ENCODE measurements at places on chromosomes 11 and 22.

DNA sequence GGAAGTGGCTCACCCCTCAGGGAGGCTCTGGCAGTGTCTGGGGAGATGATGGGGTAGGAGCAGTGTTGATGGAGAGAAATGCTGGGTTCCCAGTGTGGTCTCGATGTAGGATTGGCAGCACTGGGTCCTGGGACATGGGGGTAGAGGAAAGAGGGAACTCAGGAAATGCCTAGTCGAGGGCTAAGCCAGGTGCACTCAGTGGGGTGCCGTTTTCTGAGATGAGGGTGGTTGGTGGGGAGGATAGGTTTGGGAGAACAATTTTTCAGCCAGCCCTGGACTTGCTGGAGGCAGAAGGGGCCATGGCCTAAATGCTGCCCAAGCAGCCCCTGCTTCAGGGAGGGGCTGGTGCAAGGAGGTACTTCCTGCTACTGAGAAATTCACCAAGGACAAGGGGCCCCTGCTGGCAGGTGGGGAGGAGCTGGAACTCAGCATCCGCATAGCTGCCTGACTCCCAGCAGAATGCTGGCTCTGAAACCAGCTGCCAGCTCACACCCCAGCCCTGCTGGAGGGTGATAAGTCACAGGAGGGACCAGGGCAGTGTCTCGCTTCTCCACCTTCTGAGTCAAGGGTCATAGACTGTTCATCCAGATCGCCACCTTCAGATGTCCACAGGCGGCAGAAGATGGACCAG is 6.0 kb downstream of the CCDC157 start:
- DNase-seq = no peak

- DNase-seq = no peak
Measured at GRCh38 chr11:84909740-84910139, 717.4 kb downstream of the DLG2 start.

DNA sequence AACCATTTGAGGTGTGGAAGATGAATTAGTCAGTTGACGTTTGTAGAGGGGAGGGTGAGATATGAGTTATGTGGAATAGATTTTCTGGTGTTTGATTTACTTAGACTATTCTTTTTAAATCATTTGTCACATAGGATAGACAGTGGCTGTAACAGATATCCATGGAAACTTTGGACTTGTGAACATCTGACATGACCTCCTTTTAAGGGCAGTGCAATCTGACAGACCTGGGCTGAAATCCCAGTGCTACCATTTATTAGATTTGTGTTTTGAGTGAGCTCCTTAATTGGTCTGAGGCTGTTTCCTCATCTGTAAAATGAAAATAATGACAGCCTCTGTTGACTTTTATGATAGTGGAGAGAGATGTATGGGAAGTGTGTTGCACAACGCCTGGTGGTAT is 159.9 kb downstream of the TEAD1 start:
- no peak for DNase-seq

DNA sequence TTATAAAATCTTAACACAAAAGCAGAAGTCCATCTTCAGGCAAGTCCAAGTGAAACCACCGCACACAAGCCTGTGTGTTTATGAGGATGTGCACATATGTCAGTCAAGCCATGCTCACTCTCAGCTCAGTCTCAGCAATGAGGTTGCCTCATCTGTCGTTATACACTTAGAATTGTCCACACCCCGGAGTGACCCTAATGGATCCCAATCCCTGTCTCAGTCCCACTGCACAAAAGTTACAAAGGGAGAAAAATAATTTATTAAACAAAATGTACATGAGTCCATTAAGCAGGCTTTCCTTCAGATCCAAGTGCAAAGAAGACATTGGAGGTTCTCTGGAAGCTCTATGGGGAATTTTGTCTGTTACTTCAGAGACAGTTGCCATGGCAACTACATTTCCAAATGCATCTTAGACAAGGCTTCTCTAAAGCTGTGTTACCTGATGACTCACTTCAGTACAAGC is 24.4 kb downstream of the OR8B12 start:
- no peak for DNase-seq

- no peak for DNase-seq
Measured at GRCh38 chr11:416051-416756, 1.4 kb upstream of the SIGIRR start.

- no peak for DNase-seq
Measured at GRCh38 chr11:22331771-22332170, 6.4 kb upstream of the SLC17A6 start.

DNA sequence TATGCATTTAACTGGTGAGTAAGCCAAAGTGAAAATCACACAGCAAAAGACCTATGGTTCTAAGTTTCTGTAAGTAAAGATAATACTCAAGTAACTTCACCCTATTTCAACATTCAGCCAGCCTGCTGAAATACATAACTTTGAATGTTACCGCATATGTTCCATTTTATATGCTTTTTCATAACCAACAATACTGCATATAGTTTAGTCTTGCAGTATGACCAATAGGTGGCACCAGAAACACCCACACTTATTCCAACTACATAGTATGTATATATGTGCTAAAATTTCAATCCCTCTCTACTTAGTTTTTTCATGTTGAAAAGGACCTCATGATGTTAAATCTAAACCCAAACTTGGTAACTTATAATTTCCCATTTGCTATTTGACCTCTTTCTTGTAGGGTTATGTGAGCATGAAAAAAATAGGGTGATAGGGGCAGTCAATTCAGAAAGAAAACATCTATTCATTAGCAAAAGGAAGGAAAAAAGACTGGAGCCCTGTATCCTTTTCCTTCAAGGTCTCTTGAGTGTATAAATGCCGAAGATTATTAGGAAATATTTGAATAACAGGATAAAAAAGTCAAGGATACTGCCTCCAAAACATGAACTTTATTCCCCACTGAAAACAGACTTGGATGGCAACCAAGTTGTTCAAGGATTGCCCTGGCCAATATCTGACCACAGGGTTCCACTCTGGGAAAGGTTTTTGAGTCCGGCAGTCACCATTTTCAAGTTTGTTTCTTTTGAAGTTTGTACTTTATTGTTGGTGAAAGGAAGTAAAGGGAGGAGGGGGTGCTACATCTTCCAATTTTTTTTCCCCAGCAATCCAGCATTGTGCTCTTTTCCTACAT is 23.8 kb upstream of the FZD4 start:
- DNase-seq = no peak

DNA sequence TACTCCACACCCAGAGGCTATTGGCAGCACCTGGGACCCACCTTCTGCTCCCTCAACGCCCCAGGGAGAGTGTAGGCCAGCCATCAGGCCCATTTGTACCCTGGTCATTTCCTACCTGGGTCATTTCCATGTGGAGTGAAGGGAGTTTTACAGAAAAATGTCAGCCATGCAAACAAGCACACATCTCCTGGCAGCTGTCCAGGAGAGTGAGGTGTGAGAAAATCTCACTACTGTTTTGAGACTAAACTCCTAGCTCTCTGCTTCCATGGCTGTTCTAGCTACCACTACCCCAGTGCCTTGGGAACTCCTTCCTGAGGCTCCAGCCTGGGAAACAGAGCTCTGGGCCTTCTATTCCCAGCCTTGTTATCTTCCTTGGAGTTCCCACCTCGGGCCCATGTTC is 2.8 kb upstream of the TMPRSS13 start:
- peak; percentile 62 for DNase-seq

DNA sequence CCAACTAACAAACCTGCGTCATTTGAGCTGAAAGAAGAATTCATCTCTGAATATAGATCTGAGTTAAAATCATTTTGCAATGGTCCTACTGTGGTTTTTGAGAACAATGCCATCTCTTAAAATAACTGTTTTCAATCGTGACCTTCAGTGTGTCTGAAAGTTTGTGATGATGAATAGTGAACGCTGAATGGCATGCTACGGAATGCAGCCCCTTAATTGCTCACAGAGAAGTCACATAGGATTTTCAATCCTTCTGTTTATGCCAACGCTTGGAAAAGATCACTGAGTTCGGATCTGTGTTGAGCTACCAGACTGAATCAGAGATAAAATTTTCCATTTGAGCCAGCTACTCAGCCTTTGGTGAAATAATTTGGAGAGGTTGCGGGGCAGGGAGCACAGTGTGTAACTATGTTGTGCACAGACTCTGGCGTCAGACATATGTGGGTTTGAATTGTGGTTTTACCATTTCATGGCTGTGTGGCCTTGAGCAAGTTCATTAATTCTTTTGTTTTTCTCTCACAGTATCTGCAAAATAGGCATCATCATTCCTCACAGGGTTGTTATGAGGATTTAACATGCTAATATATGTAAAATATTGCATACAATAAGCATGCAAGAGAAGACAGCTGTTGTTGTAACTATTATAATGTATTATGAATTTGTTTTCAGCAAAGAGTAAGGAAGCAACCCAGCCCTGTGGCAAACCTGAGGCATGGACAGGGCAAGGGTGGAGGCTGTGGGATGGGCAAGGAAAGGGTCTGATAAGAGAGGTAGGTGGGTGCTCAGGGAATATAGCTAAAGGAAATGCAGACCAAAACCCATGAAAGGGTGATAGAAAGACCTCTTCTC is 679.9 kb downstream of the KCNA4 start:
- DNase-seq = no peak

DNA sequence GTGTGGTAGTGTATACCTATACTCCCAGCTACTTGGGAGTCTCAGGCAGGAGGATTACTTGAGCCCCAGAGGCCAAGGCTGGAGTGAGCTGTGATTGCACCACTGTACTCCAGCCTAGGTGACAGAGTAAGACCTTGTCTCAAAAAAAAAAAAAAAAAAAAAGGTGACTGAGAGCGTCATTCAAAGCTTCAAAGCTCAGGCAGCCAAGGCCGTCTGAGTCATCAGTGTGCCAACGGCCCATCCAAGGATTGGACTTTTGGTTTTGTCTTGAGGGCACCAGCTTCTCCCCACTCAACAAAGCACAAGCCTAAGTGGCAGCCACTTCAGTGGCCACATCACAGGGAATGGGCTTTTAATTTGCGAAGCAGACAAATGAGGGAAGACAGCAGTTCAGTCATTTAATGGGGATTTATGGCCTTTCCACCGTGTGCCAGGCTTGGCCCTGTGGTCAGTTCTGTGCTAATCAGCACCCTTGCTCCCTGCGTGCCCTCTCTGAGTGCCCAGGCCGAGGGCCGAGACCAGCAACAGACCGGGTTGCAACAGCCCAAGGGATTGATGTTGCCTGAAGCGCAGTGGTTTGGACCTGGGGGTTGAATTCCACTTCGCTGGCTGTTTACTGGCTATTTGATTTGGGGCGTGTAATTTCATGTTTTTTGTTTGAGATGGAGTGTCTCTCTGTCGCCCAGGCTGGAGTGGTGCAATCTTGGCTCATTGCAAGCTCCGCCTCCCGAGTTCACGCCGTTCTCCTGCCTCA is 30.2 kb upstream of the CRYBB3 start:
- no peak for DNase-seq

DNA sequence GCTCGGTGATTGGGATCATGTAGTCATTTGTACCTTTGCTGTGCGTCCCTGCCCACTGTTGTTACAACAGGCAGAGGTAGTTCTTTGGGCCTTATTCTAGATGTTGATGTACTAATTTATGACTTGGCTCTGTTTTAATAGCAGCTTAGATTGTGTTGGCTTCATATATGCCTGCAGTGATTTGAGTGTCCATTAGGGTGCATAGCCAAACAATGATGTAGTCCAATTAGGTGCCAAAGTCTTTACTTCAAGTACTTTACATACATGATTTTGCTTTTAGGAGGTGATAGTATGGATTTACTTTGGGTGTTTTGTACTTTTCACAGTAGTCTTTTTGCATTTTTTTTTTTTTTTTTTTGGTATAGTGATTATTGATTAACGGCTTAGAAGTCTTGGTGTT is 46.4 kb downstream of the PPP6R3 start:
- DNase-seq = no peak

GRCh38 chr11:96316869-96317268 is 26.1 kb downstream of the MAML2 start:
- no peak for DNase-seq

- DNase-seq = no peak
Measured at GRCh38 chr11:105183426-105183825, 43.9 kb upstream of the CARD18 start.

GRCh38 chr22:46251266-46251665 is 1.2 kb upstream of the CDPF1 start:
- DNase-seq = no peak

- no peak for DNase-seq
Measured at GRCh38 chr11:70490208-70490607, 91.9 kb downstream of the CTTN start.

DNA sequence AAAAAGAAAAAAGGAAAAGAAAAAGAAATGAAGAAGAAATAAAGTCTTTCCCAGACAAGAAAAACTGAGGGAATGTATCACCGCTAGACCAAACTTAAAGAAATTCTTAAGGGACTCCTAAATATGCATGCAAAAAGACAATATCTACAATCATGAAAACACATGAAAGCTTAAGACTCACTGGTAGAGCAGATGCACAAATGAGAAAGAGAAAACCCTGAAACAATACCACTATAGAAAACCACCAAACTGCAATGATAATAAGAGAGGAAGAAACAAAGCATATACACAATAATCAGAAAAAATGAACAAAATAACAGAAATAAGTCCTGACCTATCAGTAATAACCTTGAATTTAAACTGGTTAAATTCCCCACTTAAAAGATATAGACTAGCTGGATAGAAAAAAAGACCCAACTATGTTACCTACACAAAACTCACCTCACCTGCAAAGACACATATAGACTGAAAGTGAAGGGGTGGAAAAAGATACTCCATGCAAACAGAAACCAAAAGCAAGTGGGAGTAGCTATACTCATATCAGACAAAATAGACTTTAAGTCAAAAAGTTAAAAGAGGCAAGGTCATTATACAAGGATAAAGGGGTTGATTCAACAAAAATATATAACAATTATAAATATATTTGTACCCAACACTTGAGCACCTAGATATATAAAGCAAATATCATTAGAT is 61.3 kb upstream of the NARS2 start:
- no peak for DNase-seq

- no peak for DNase-seq
Measured at GRCh38 chr11:76143274-76143673, 63.0 kb downstream of the WNT11 start.

- DNase-seq = no peak
Measured at GRCh38 chr11:19196432-19196831, 5.4 kb downstream of the CSRP3 start.

GRCh38 chr11:119780222-119780953 is 51.4 kb upstream of the NECTIN1 start:
- DNase-seq = no peak

GRCh38 chr11:32006799-32007388 is 84.0 kb upstream of the RCN1 start:
- no peak for DNase-seq

- no peak for DNase-seq
Measured at GRCh38 chr11:18010977-18011586, 1.8 kb downstream of the SERGEF start.

GRCh38 chr11:22044126-22044525 is 148.8 kb upstream of the ANO5 start:
- no peak for DNase-seq

DNA sequence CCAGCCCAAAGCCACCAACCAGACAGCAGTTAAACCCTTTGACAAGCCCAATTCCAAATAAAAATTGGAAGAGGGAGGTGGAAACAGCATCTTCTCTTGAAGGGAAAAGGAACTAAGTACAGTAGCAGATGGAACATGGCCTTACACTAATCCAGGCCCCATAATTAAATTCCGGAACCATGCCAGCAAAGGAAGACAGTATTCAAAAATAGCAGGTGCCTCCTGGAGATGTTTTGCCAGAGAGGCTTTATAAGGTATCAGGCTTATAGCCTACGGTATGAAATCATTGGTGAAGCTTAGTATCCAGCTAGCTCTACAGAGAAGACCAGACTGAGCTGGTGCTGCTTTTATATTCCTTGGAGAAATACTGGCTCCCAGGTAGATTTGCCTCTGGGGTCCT is 344.1 kb upstream of the API5 start:
- no peak for DNase-seq
